ENCODE measurements at places on chromosomes 7 and 10.

GRCh38 chr10:97534746-97535367 lies 36.1 kb downstream of the UBTD1 start:
- DNase-seq = peak; percentile 44
- no peaks in the 10 kb centered on the region for H3K36me3 ChIP-seq
- H3K27ac ChIP-seq = no peak overlapping the region
- H3K27me3 ChIP-seq = no peaks in the 10 kb centered on the region

- H3K4me3 ChIP-seq = no peak overlapping the region
- no peaks in the 10 kb centered on the region for H3K27me3 ChIP-seq
- H3K4me1 ChIP-seq = no peaks in the 10 kb centered on the region
- H3K27ac ChIP-seq = no peak overlapping the region
- H3K36me3 ChIP-seq = no peaks in the 10 kb centered on the region
- no peak for DNase-seq
Measured at GRCh38 chr7:78407031-78407430, 608.5 kb downstream of the PHTF2 start.

DNA sequence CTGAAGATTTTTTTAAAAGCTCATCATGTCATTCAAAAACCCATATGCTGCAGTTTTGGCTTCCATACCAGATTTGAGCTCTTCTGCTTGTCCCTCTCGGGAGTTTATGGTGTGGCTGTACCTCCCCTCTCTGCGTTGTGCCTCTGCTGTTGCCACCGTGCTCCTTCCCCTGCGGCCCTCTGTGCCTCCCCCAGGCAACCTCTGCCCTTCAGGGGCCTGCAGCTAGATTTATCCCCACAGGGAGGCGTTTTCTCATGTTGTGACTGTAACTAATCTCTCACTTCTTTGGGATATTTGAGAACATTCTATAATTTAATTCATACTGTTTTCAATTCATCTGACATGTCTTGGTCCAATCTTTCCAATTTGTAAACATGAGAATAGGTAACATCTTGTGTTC lies 52.7 kb downstream of the TASOR2 start:
- peaks cover 7% of the 10 kb centered on the region for H3K4me1 ChIP-seq
- H3K27me3 ChIP-seq = no peaks in the 10 kb centered on the region
- peaks cover 37% of the 10 kb centered on the region for H3K36me3 ChIP-seq
- no peak overlapping the region for H3K4me3 ChIP-seq
- H3K27ac ChIP-seq = no peak overlapping the region

DNA sequence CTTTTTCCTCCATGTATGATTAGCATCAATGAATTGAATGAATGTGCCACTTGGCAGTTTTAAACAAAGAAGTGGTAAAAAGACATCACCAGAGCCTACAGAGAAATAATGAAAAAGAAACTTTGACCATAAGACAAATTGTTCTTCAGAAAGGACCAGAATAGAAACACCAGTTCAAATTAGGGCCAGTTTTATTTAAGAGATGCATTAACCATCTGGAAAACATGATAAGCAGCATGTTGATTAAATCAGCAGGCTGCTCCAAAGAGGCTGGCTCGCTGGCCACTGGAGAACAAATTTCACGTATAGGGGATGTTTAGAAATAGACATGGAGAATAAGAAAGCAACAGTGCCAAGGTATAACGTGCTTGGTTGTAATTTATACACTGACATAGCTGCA lies 242.3 kb upstream of the AOAH start:
- H3K36me3 ChIP-seq = peaks cover 9% of the 10 kb centered on the region
- H3K27me3 ChIP-seq = no peaks in the 10 kb centered on the region
- H3K4me3 ChIP-seq = no peak overlapping the region
- no peak for DNase-seq
- H3K4me1 ChIP-seq = peaks cover 21% of the 10 kb centered on the region

DNA sequence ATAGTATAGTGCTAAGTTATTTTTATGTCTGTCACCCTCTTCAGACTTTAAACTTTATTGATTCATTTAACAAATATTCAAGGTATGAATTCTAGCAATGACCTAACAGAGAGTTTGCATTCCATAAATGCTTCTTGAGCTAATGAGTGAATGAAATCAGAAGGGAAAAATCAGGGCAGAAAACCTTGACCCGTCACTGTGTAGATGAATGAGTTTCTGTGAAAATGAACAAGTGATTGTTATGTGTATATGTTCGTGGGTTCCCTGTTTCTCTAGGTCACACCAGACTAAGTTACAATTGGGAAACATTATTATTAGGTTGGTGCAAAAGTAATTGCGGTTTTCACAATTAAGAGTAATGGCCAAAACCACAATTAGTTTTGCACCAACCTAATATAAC lies 30.1 kb downstream of the APBB1IP start:
- peaks cover 18% of the 10 kb centered on the region for H3K36me3 ChIP-seq
- DNase-seq = no peak
- no peak overlapping the region for H3K4me3 ChIP-seq
- H3K4me1 ChIP-seq = peaks cover 3% of the 10 kb centered on the region

DNA sequence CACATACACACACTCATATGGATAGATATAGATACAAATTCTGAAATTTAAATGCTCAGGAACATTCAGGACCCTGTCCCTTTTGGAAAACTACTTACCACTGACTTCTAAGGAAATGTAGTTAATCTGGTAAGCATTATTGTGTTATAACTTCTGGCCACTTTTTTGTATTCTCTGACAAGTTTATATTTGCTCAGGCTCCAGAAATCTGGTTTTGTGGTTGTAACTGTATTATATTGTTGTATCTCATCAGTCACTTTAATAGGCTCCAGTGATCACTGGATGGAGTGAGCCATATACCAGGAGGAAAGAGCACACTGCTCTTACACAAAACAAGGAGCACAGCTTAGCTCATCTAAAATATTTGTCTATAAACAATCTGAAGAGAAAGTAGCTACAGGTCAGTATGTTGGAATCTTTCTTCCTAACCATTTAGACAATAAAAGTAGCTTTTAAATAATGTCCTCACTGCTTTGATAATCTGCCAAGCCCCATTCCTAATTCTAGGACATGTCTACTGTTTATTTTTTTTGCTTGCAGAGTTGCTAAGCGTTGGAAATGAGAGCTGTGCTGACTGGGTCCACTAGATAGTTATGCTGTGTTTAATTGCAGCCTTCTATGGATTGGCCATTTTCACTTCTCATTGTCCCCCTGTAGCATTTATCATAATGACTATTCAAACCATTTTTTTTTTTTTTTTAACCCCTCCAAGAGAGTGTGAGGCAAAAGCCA lies 43.8 kb downstream of the SMNDC1 start:
- no peaks in the 10 kb centered on the region for H3K27me3 ChIP-seq
- no peak overlapping the region for H3K27ac ChIP-seq
- H3K36me3 ChIP-seq = no peaks in the 10 kb centered on the region
- no peak for DNase-seq
- no peaks in the 10 kb centered on the region for H3K4me1 ChIP-seq
- no peak overlapping the region for H3K4me3 ChIP-seq

DNA sequence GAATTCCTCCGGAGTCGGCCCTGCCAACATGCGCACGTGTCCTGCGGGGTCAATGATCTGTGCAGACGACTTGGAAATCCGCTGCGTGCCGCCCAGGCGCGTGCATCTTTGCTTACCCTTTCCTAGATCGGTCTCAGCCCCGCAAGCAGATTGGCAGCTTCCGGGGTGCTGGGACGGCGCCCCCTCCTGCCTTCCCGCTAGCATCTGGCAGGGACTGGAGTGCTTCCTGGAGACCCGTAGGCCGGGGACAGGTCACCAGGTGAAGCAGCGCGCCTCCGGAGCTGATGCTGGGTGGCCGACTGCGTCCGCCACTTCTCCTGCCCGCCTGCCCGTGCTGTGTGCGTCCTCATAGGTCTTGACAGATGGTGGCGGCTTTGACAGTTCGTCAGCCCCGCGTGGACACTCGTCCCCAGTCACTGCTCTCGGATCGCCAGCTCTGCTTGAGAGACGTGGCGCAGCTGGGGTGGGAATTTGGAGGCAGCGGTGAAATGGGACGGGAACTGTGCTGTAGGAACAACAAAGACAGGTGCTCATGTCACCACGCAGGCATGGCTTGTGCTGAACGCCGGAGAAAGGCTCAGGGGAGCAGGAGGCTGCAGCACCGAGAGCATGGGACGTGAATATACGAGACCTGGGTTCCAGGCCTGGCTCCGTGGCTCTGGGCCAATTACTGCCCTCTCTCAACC lies 21.9 kb upstream of the KCNK18 start:
- peaks cover 5% of the 10 kb centered on the region for H3K4me1 ChIP-seq
- no peak for DNase-seq
- peak overlapping the region; percentile 72 for H3K4me3 ChIP-seq
- no peak overlapping the region for H3K27ac ChIP-seq
- H3K36me3 ChIP-seq = no peaks in the 10 kb centered on the region

DNA sequence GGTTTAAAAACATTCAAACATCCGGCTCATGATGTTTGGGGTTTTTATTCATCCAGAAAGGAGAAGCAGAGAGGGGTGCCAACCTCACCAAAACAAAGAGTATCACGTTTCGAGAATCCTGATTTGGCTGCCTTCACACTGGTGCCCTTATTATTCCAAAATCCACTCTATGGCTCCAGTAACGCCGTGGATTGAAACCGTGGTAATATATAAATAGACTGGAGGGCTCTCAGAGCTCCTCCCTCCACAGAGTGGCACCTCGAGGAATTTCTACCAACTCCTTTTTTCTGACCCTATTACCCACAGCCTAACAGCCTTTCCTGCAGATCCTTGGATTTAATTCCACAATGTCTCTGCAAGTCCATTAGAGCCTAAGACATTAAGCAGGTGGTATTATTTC lies 353.6 kb downstream of the CRPPA start:
- H3K4me1 ChIP-seq = peaks cover 26% of the 10 kb centered on the region
- H3K27ac ChIP-seq = no peak overlapping the region
- no peaks in the 10 kb centered on the region for H3K27me3 ChIP-seq
- no peak overlapping the region for H3K4me3 ChIP-seq
